ENCODE measurements at places on chromosomes 7 and 10. TPM values are rescaled to one million over a fixed set of nuclear protein-coding genes. Genes with fewer than 3 reads are reported as not detected.
A peak's percentile ranks its signal among the peaks of the same experiment; 100 is the strongest.

GRCh38 chr7:48551652-48552051 lies 372.7 kb upstream of the CDC14C start:
- no peak for DNase-seq

- DNase-seq: peak; percentile 45
Observed at GRCh38 chr7:147639751-147640150, 950.8 kb upstream of the C7orf33 start.

GRCh38 chr7:11228515-11228914 lies 254.8 kb downstream of the PHF14 start:
- peak; percentile 6 for DNase-seq

- DNase-seq: no peak
Observed at GRCh38 chr10:124221356-124222317, 128.2 kb upstream of the CHST15 start.

DNA sequence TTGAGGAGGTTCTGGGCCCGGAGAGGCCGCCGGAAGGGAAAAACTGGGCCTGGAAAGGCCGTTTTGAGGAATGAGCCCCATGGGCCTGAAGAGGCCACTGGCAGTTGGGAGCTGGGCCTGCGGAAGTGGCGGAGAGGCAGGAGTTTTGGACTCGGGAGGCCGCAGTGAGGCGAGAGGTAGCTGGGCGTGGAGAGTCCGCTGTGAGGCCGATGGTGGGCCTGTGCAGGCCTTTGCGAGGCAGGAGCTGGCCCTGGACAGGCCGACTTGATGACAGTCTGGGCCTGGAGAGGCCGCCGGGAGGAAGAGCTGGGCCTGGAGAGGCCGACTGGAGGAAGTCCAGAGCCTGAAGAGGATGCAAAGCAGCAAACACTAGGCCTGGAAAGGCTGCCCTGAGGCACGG lies 259.0 kb upstream of the NUPR2 start:
- DNase-seq: no peak

DNA sequence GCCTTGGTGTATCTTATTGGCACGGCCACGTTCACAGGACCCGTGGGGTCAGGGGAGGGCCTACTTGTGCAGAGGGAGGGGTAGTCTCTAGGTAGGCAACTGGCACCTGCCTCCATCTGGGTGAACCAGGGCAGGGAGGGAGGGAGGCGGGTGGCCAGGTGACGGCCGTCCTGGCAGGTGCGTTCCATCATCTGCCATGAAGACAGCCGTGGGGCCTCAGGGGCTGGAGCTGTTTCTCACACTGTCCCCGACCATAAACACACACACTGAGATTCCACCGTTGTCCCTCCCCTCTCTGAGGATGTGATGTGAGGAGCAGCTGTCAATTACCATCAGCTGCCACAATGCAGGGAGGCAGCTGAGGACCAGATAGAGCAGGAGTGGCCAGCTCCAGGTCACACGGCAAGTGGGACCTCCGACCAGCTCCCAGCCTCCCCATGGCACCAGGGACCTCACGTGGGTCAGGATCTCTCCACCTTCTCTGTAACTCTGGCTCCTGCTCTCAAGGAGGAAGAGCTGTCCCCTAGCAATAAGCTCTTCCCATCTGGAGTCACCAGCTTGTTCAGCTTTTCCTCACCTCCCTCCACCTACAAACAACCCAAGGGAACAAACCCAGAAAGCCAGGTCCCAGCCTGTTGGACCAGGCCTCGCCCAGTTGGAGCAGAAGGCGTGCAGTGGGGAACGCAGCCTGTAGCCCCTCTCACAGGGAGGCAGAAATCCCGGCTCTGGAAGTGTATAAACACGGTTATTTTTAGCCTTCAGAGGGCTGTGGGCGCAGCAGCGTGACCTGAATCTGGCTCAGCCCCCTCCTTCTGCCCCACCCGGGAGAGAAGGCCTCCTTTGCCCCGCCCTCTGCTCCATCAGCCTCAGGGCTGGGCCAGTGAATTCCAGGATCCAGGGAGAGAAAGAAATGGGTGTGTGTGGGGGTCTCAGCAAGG lies 33.1 kb downstream of the ZMIZ1 start:
- DNase-seq: peak; percentile 54

GRCh38 chr10:25828475-25828874 lies 105.6 kb upstream of the MYO3A start:
- no peak for DNase-seq

DNA sequence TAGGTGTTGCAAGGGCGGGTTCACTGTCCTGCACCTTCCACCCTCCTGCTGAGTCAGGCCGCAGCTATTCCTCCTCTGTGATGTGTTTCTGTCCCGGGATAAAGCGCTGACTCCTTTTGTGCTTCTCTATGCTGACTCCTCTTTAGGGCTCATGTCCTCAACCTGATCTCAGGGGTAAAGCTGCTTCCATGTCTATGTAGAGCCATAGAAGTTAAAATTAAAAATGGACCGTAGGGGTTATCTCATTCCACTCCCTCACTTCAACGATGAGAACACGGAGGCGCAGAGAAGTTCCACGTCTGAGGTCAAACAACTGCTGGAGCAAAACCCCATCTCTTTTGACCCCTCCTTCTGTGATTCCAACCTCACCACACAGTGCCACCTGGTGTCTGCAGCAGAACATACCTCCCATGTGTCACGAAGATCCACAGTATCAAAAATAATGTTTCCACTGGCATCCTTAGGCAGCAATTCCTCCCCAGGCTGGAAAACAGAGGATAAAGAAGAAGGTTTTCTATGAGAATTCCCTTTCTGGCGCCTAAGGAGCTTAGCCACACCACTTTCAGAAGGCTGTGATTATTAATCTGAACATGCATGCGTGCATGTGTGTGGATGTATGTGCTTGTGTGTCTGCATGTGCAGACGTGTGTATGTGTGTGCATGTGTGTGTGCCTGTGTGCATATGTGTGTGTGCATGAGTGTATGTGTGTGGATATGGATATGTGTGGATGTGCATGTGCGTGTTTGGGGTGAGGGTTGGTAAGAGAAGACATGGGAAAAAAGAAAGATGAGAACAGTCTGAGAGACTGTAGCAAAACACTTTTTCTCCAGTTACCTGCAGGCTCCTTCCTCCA lies 81.2 kb upstream of the UCN3 start:
- peak; percentile 33 for DNase-seq

GRCh38 chr7:11486271-11486670 lies 345.7 kb downstream of the THSD7A start:
- DNase-seq: no peak

DNA sequence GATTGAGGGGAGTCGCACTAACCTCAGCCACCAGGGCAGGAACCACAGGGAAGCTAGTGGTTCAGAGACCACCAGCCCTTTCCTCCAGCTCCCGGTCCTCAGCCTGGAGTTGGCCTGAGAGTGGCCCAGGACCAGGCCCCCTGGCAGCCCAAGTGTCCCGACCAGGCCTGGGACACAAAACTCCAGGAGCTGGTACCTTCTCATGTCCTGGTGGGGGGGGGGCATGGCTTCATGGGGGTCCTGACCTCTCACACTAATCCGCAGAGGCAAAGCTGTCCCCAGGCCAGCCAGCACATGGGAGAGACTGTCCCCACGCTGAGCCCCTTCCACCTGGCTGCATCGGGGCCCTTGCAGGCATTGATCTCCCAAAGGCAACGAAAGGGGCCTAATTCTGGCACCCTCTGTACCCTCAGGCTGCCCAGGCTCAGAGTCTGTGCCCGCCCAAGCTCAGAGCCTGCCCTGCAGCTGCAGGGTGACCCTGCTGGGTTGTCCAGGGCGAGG lies 28.2 kb downstream of the GPRIN2 start:
- no peak for DNase-seq

- DNase-seq: no peak
Observed at GRCh38 chr10:3178042-3178441, 5.5 kb upstream of the PITRM1 start.

- no peak for DNase-seq
Observed at GRCh38 chr7:36870625-36871354, 146.5 kb upstream of the AOAH start.

DNA sequence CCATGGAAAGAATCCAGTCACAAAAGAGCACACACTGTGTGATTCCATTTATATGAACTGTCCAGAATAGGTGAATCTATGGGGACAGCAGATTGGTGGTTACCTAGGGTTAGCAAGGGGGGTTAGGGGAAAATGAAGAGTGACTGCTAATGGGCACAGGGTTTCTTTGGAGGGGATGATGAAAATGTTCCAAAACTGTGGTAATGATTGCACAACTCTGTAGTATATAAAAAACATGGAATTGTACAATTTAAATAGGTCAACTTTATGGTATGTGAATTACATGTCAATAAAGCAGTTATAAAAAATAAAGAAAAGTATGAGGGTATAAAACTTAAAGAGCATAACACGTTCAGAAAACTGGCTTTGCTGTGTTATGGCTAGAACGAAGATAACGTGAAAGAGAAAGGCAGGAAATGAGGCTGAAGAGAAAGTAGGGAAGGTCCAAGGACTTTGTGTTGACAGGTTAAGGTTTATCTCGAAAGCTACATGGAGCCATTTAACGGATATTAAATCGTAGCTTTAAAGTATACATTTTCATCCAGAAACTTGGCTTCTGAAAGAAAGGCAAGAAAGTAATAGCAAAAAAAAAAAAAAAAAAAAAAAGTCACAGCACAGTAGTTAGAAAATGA lies 26.4 kb upstream of the MSS51 start:
- no peak for DNase-seq

- DNase-seq: no peak
Observed at GRCh38 chr7:151790830-151791620, 85.9 kb downstream of the PRKAG2 start.

GRCh38 chr10:80485946-80486764 lies 32.0 kb downstream of the TSPAN14 start:
- DNase-seq: no peak

- DNase-seq: no peak
Observed at GRCh38 chr10:62980687-62981086, 152.4 kb upstream of the NRBF2 start.

- no peak for DNase-seq
Observed at GRCh38 chr10:84521468-84521867, 193.1 kb downstream of the CCSER2 start.

DNA sequence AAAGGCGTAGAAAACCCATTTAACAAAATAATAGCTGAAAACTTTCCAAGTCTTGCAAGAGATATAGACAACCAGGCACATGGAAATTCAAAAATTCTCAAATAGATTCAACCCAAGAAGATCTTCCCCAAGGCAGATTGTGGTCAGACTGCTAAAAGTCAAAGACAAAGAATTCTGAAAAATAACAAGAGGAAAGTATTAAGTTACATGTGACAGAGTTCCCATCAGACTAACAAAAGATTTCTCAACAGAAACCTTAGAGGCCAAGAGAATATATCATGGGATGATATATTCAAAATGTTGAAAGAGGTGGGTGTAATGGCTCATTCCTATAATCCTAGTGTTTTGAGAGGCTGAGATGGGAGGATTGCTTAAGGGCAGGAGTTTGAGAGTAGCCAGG lies 59.8 kb downstream of the TMEM178B start:
- no peak for DNase-seq

DNA sequence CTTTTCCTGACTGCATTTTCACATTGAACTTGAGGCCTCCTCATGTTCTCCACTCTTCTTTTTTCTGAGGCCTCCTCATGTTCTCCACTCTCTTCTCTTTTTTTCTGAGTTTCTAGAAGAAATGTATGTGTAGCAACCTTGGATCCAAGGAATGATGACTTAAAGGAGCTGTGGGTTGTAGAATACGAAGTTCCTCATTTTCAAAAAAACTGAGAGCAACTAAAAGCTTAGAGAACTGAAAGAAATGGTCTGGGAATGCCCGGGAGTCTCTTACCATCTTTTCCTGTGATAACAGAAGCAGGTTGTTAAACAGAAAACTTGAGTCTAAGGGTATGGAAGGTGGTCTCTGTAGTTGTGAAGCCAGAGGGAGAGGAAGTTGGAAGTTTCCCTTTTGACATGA lies 32.8 kb downstream of the MRPS33 start:
- no peak for DNase-seq

- peak; percentile 33 for DNase-seq
Observed at GRCh38 chr10:100653957-100654781, 91.2 kb upstream of the PAX2 start.

DNA sequence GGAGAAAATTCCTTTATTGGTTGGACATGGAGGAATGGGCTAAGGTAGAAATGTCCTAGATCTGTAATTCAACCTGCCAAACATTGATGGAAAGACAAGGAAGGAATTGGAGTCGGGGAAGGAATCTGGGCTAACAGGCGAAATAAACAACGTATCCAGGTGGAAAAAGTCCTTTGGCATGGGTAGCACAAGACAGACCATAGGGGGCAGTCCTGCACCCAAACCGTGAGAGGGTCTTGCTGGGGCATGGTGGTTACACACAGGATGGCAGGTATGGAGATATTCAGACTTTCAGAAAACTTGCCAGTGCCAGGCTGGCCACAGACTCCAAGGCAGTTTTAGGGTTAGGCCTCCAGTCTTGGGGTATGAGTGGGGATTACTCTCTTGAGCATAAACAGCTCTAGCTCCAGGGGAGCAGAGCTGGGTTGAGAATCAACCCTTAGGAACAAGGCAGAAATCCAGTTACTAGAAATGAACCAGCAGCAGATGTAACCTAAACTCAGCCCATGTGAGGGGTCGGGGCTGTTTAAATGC lies 188.6 kb upstream of the GDF10 start:
- no peak for DNase-seq

DNA sequence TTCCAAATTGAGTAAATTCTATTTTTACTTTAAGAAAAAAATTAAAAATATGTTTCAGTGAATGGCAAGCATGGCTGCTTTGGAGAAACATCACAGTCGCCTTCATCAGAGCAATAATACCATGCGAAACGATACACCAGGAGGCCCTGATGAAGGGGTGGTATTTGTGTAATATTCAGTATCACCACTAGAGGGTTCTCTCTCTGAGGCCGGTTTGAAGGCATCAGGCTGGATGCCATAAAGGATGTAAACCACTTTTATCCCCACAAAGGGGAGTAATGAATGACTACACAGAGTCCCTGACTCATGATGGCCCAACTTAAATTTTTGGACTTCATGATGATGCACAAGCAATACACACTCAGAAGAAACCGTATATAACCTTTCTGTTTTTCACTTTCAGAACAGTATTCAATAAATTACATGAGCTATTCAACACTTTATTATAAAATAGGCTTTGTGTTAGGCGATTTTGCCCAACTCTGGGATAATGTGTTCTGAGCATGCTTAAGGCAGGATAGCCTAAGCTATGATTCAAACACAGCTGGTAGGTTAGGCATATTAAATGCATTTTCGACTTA lies 95.5 kb downstream of the PPP1R17 start:
- DNase-seq: peak; percentile 8

CNTNAP2 gene
- not detected for polyA plus RNA-seq

UCN3 gene
- polyA plus RNA-seq: not detected

VSTM2A gene
- not detected for polyA plus RNA-seq

DMBT1 gene
- not detected for polyA plus RNA-seq

ALDH18A1 gene
- polyA plus RNA-seq: 48.7 TPM

All from muscle of arm (tissue), 14 donors.